ENCODE measurements at places on chromosomes 6 and 20. TPM values are rescaled to one million over a fixed set of nuclear protein-coding genes. Genes with fewer than 3 reads are reported as not detected.

Gene PPP1R14C
- polyA plus RNA-seq: 23.3 TPM

- no peak for DNase-seq
These were observed 37.0 kb upstream of the IGF2R start for GRCh38 chr6:159931846-159932245.

GRCh38 chr6:107936162-107936909 is 21.7 kb downstream of the SEC63 start:
- no peak for DNase-seq

- no peak for DNase-seq
These were observed 50.9 kb downstream of the ILRUN start for GRCh38 chr6:34645627-34646026.

DNA sequence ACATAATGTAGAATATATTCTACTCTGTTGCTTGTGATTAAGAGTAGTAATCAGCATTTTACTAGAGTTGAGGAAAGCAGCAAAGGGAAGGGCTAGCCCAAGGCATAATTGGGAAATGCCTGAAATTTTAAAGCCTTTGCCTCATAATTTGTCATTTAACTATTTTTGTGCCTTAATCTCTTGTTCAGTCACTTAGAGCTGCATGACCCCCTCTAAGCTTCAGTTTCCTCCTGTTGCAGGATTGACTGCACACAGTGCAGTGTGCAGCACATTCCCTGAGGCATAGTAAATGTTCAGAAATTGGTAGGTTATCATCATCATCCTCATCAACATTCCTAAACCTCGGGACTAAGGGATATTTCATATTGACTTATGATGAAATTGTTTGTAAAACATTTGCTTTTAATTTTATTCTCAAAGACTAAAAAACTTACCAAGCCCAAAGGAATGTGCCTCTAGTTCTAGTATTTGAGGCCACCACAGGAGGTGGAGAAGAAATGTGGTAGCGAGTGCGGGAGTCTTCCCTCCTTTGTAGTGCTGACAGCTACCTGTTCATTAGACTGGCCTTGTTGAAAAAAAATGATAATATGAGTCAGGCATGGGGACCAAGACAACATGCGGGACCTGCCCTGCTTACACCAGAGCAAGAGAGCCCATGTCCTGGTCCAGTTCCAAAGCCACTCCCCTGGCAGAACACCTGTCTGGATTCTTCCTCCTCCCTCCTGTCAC is 14.8 kb upstream of the TENT5A start:
- no peak for DNase-seq

DNA sequence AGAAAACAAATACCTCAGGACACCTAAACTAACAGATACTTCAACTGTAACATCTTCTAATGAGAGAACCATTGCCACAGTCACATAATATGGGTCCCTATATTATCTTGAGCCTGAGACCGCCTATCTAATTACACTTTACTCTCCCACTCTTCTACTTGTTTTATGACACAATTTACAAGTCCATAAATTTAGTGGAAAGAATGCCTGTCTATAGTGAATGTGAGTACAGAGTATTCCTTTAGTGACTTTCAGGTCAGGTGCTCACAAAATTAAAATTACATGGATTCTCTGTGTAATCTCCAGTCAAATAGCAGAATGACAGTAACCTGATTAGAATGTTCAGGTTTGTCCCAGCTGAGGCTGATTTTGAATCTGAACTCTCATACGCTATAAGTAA is 624.1 kb downstream of the PKHD1 start:
- peak; percentile 19 for DNase-seq

Gene PPIL6
- polyA plus RNA-seq: 21.3 TPM

- no peak for DNase-seq
These were observed 170.7 kb upstream of the SCGN start for GRCh38 chr6:25481267-25481666.

GRCh38 chr6:52790861-52791260 is 12.8 kb downstream of the GSTA1 start:
- DNase-seq: no peak

DNA sequence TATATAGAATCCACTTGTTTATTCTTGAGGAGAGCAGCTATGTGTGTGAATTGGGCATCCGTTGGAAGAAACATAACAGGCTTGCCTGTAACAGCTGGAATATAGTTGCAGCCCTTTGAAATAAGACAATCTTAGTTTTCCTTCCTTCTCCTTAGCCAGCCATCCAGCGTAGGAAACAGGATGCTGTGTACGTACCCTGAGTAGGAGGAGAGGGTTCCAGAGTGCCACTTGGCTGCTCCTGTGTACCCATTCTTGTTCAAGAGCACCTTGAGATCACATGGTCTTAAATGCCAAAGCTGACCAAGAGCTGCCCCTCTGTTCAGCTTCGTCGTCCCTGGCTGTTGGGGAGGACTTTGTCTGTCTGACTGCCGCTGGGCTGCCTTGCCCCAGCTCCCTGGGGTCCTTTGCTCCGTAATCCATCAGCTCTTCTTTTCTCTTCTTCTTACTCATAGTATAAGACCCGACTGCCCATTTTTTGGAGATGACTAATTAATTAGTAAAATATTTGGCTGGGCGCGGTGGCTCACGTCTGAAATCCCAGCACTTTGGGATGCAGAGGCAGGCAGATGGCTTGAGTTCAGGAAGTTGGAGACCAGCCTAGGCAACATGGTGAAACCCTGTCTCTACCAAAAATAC is 49.0 kb downstream of the RREB1 start:
- no peak for DNase-seq

Gene RAET1L
- polyA plus RNA-seq: not detected

Gene ZSWIM3
- polyA plus RNA-seq: 5.6 TPM
